NCI-H526 (cell line): ENCODE measurements at places on chromosomes 16 and 17.

DNA sequence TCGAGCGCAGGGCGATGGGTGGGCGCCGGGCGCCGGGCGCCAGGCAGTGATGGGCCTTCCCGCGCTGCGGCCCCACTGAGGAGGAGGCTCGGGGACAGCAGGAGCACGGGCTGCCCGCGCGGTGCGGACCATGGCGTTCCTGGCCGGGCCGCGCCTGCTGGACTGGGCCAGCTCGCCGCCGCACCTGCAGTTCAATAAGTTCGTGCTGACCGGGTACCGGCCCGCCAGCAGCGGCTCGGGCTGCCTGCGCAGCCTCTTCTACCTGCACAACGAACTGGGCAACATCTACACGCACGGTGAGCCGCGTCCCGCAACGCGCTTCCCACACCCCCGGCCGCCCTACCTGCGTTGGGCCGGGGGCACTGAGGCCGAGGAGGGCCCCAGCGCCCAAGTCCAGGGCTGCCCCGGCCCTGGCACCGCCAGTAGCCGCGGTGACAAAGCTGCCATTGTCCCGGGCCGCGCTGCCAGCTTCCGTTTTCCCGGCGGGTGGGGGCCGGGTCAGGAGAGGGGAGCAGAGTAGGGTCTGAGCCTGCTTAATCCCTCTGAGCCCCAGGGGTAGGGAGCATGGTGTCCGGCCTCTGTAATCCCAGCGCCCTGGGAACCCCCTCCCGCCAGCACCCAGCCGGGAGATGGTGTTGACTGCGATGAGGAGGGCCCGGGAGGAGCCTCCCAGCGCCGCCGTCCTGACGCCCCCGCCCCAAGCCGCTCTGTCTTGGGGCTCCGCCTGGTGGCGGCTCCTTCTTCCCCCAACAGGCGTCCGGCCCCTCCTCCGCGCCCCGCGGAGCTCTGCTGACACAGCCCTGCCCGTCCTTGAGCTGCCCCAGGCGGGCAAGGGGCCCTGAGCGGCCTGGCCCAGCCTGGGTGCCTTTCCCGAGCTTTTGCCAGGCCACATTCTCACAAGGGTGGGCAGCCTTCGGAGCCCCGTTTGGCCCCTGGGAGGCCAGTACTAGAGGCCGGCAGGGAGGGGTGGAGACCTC, 685 bp downstream of the PAQR4 start:
- peak; percentile 33 for DNase-seq

GRCh38 chr17:4405038-4405669, 28.6 kb upstream of the SPNS3 start:
- peak; percentile 47 for DNase-seq

- DNase-seq = no peak
Observed at GRCh38 chr16:50161950-50162349, 8.8 kb downstream of the TENT4B start.

- DNase-seq = peak; percentile 83
Observed at GRCh38 chr16:75251280-75252048, at the start of gene BCAR1. Gene BCAR1, minus strand, starts transcription at chr16:75251624. Its CDS starts 142 bp downstream, at chr16:75251482.

GRCh38 chr17:39979016-39979670, 1.5 kb upstream of the PSMD3 start:
- DNase-seq = peak; percentile 51

DNA sequence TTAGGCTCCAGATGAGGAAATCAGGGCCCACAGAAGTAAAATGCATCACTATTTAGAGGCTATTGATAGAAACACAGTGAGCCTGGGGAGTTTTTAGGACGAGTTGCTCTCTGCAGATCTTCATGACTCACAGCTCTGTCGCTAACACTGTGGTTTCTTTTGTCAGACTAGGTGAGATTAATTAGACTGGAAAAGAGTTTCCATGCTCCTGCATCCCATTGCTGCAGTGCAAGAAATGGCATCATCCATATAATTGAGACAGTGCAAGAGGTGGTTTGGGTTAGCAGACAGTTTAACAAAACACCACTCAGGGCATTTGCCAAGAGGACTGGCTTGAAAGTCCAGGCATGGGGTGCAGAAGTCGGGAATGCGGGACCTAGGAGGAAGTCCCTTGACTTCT, 198.8 kb upstream of the CACNG5 start:
- no peak for DNase-seq

GRCh38 chr16:56282451-56282850, 91.2 kb downstream of the GNAO1 start:
- DNase-seq = no peak

DNA sequence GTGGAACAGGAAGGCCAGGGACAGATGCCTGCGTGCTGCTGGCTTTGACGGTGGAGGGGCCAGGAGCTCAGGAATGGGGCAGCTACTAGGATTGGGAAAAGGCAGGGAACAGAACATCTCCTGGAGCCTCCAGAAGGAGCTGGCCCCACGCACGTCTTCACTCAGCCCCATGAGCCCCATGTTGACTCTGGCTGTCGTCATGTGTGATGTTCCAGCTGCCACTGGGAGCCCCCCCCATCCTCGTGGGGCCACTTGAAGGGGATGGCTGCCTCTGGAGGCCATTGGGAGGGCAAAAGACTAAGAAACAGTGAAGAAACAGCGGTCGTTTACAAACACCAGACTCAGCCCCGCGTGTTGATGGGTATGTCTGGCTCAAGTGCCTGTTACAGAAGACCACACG, 18.5 kb upstream of the APRT start:
- no peak for DNase-seq

DNA sequence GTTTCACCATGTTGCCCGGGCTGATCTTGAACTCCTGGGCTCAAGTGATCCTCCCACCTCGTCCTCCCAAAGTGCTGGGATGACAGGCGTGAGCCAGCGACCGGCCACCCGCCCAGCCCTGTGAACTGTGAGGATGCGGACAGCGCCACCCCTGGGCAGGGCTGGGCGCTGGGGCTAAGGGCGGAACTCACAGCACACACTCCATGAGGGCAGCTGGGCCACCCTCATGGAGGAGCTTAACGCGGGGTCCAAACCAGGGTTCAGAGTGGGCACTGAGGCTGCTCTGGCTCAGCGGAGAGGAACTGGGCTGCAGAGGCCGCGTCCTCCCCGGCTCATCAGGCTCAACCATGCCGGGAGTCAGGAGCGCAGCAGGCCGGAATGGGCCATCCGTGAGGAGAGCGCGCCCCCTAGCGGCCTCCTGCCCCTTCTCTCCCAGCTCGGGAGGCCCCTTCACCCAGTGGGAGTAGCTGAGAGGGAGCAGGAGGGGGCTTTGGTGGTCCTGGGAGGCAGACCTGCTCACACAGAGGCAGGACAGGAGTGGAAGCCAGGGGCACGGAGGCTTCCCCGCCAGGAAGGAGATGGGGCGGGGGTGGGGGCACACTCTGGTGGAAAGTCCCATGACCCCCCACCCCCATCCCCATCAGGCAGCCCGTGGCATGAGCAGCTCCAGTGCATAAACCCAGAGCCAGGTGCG, 13.8 kb downstream of the CORO7 start:
- DNase-seq = peak; percentile 14

GRCh38 chr17:76427501-76428231, 25.3 kb downstream of the UBE2O start:
- DNase-seq = no peak

DNA sequence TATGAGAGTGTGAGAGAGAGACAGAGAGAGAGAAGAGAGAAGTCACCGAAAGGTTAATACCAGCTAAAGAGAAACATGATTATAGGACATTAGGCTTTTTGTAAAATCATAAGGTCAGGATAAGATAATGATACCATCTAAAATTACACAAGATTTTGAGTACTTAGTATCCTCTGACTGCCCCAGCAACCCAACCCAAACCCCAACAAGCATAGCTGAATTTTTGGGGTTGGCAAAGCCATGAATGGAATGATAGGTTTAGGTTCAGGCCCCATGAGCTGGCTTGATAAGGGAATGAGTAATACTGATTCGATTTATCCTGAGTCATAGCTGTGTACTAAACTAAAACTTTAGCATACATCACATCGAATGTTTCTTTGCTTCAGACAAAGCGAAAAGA, 259.5 kb downstream of the IRX3 start:
- DNase-seq = no peak

- no peak for DNase-seq
Observed at GRCh38 chr16:2511128-2511800, 2.5 kb upstream of the ATP6V0C start.

- DNase-seq = no peak
Observed at GRCh38 chr16:85615014-85615851, 2.1 kb downstream of the GSE1 start.

DNA sequence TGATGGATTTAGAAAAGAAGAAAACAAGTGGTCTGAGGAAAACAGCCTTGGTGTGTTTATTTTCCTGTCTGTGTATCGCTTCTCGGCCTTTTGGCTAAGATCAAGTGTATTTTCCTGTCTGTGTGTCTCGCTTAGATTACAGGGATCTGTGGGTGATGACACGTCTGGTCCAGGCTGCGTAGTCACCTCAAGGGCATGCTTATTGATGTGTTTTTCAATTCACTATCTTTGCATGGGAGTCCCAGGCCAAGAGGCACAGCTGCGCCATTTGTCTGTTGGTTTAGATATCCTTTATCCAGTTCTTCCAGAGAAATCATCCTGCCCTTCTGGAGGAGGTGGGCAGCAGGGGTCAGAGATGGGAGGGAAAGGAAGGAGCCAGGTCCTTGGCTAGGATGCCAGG, 47.1 kb upstream of the STH start:
- no peak for DNase-seq

- DNase-seq = no peak
Observed at GRCh38 chr17:9968008-9968407, 62.9 kb upstream of the RCVRN start.

- no peak for DNase-seq
Observed at GRCh38 chr16:15141586-15141985, 47.5 kb upstream of the RRN3 start.

GRCh38 chr17:12492450-12492849, 173.2 kb upstream of the MYOCD start:
- DNase-seq = no peak

DNA sequence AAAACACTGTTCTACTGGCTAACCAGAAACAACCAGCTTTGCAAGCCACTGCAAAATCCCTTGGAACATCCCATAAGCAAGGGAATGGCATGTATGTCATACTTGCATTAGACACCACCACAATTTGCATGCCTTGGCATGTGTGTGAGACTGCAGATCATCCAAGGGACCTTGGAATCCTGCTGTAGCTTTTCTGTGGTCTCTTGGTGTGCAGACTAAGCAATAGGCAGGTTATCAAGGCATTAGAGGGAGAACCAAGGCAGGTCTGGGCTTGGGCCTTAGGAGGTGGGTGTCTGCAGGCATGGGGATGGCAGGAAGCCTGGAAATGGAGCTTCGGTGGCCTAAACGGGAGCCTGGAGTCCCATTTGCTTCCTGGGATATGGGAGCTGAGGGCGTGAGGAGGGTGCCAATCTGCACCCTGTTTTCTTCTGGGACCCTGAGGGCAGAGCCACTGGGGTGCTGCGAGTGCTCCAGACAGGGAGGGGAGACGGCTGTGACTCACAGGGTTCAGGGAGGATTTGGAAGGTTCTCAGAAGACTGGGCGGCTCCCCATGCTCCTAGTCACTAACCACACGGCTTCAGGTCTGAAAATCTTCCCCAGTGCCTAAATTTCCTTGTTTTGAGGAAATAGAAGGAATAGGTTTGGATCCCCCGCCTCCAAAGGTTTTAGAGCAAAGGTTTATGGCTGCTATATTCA, 36.6 kb downstream of the FAM20A start:
- DNase-seq = no peak

DNA sequence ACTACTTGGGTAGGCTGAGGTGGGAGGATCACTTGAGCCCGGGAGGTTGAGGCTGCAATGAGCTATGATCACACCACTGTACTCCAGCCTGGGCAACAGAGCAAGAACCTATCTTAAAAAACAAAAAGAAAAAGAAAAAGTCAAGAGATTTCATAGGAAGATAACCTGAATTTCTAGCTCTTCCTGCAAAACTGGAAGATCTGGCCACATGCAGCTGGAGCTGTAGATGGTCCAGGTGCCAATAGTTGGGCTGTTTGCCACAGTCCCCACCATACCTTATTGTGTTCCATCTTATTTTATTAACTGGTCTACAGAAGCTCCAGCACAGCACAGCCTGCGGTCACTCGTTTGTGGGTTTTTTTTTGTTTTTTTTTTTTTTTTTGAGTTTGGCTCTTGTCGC, 15.0 kb downstream of the ATP2A1 start:
- DNase-seq = no peak

DNA sequence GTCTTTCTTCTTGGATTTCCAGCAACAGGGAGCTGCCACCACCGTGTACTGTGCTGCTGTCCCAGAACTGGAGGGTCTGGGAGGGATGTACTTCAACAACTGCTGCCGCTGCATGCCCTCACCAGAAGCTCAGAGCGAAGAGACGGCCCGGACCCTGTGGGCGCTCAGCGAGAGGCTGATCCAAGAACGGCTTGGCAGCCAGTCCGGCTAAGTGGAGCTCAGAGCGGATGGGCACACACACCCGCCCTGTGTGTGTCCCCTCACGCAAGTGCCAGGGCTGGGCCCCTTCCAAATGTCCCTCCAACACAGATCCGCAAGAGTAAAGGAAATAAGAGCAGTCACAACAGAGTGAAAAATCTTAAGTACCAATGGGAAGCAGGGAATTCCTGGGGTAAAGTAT, 389.0 kb downstream of the MAF start:
- no peak for DNase-seq

DNA sequence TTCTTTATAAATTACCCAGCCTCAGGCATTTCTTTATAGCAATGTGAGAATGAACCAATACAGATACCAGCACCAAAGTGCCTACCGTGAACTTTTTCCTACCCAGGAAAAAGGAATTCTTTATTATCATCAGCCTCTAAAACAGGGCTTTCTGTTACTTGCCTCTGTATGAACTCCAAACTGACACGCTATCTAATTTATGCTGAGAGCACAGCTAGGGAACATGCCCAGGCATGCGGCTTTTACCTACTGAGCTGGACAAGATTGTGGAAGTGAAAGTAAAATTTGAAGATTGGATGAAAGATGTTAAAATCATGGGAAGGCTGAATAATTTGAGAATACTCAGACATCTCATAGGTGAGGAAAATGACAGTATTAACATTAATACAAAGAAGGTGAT, 24.4 kb upstream of the ADCY9 start:
- DNase-seq = peak; percentile 44

- DNase-seq = no peak
Observed at GRCh38 chr16:56286809-56287208, 95.5 kb downstream of the GNAO1 start.

GRCh38 chr16:62638324-62638911, 602.2 kb upstream of the CDH8 start:
- no peak for DNase-seq

GRCh38 chr16:29025218-29025617, 40.4 kb downstream of the LAT start:
- DNase-seq = no peak

DNA sequence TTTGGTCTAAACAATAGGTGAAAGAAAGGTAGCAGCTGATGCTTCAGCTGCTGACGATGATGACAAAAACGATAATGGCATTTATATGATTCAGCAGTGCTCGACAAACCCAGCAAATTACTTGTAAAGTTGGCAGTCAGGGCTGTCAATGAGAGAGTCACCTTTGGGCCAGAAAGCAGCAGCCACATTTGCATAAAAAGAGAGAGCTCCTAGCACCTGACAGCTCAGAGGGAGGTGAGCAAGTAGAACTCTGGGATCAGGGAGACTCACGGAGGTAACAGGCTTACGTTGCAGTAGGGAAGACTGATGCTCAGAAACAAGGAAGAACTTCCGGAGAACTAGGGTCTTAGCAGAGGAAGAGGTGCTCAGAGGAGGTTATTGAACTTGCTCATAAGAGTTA, 291.9 kb upstream of the ZFHX3 start:
- peak; percentile 58 for DNase-seq

GRCh38 chr16:57386381-57386951, 14.2 kb downstream of the CX3CL1 start:
- DNase-seq = peak; percentile 20

- peak; percentile 23 for DNase-seq
Observed at GRCh38 chr17:10183931-10184930, 14.2 kb downstream of the GAS7 start.

- no peak for DNase-seq
Observed at GRCh38 chr17:78748730-78749317, 33.2 kb downstream of the CYTH1 start.
